ENCODE measurements at places on chromosomes 7 and 10.

GRCh38 chr7:149423449-149424110 lies 37.3 kb downstream of the ZNF777 start:
- no peak for DNase-seq

- DNase-seq, result no peak
Measured at GRCh38 chr10:33674491-33674890, 340.0 kb upstream of the NRP1 start.

GRCh38 chr10:60003651-60004523 lies 97.5 kb upstream of the CCDC6 start:
- no peak for DNase-seq

DNA sequence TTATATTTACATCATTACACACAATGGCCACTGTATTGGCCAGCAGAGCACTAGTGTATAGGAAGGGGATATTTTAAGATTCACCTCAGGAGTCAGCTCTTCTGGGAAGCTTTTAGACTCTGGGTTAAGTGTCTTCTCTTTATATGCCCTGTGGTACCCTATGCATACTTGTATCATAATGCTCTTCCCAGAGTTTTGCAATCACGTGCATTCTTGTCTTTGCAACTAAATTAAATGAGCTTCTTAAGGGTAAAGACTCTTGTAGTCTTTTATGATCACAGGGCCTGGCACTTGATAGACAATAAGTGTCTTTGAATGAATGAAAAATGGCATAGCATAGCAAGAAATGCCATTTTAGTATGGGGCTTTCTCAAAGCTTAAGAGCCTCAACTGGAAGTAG lies 35.4 kb upstream of the ARMS2 start:
- no peak for DNase-seq

DNA sequence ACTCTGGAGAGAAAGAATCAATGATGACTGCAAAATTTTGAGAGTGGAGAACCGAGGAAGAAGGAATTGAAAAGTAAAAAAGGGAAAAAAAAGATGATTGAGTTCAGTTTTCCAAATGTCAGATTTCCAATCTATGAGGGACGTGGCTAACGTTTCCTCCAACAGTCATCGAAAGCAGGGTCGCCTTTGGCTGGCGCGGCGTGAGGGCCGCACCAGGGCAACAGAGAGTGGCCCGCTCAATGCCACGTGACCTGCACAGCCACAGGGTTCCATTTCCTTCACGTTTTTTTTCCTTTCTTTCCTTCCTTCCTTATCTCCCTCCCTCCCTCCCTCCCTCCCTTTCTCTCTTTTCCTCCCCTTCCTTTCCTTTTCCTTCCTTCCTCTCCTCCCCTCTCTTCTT lies 101.9 kb downstream of the WDR37 start:
- no peak for DNase-seq

- DNase-seq, result no peak
Measured at GRCh38 chr10:95832216-95833041, 75.3 kb upstream of the CC2D2B start.

DNA sequence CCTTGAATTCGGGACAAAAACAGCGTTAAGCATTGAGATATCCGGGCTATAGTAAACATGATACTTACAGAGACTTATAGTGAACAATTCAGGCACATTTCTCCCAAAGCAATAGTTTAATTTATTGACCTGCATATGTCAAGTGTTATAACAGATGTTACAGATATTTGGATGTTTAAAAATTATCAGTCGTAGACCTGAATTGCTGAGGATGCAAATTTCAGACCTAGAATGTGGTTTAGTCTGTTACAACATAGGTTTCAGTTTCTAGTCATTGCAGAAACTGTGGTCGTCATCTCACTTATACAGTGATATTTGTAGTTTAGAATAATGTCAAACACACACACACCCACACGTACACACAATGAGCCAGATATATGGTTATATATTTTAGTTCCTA lies 85.2 kb downstream of the VTI1A start:
- peak; percentile 31 for DNase-seq

DNA sequence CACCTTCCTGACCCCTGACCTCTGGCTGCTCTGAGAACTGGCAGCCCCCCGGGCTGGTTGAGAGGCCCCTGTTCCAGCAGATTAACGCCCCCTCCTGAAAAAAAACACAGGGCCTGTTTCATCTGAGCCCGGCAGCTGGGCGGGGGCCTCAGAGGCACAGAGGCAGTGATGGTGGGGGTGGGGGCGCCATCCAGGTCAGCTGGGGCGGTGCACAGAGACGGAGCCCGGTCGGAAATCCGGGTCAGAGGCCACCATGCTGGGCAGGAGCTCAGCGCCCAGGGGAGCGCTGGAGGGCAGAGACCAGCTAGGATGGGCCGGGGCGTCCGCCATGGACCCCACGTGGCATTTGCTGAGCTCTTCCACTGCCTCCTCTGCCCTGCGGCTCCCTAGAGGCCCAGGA lies 68.0 kb downstream of the UNCX start:
- DNase-seq, result no peak

DNA sequence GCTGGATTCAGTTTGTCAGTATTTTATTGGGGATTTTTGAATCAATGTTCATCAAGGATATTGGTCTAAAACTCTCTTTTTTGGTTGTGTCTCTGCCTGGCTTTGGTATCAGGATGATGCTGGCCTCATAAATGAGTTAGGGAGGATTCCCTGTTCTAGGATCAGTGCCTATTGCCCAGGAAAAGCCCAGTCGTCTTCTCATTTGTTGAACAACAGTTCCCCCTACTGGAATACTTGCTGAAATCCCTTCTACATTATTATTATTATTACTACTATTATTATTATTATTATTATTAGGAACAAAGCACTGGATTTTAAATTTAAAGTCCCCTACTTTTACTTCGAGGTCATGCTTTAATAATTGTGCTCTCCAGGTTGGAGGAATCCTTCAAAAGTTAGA lies 528.9 kb downstream of the MAGI2 start:
- peak; percentile 41 for DNase-seq

DNA sequence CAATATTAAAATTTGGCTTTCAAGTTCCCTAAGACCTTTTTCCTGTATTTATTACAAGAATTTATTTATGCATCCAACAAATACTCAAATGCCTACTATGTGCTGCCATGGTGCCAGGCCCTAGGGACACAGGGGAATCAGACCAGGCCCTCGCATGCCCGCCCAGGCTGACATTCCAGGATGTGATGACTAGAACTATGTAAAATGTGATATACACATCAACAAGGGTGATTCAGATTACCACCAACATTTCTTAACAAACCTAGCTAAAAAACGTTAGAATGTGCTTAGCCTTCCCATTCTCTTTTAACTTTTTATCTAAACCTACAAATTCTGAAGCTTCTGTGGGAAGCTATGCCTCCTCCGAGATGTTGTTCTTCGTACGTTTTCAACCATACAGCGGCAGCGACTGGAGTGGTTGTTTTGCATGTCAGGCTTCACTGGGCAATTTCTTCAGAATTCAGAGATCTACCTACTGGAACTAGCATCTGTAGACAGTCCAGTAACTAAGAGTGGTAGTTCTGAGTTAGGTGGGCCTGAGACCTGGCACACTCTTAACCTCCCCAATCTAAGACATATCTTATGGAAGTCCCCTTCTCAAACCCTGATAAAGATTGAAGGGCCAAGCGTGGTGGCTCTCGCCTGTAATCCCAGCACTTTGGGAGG lies 22.1 kb downstream of the GNA12 start:
- DNase-seq, result no peak

GRCh38 chr7:42926204-42926603 lies 5.8 kb downstream of the PSMA2 start:
- peak; percentile 58 for DNase-seq

DNA sequence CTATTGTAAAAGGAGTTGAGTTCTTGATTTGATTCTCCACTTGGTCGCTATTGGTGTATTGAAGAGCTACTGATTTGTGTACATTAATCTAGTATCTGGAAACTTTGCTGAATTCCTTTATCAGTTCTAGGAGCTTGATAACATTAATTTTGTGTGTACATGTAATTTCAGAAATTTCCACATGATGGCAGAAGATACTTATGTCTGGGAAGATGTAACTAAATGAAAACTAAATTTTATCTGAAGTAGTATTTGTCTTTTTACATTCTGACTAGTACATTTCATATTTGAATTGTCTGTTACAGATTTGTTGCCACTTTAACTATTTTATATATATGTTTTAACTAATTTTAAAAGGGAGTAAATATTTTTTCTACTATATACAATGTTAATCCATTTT lies 27.6 kb downstream of the SDHAF3 start:
- peak; percentile 93 for DNase-seq

DNA sequence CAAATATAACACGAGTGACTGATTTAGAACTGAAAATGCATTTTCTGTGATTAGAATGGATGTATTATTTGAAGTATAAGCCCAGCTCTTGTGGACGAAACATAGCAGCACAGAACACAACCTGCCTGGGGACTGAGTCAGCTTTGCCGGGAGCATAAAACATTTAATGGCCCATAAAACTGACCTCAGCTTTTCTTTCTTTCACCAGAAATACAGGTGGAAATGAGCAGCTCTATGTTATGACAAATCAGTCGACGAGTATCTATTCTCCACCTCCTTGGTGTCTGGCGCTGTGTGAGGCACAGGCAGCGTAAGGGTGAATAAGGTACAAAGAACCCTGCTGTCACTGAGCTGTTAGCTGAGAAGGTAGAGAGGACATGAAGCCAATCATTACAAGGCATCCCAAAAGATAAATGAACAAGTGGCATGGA lies 471.6 kb upstream of the AKR1E2 start:
- DNase-seq, result no peak

- no peak for DNase-seq
Measured at GRCh38 chr7:68203251-68203650, 1206.6 kb downstream of the TYW1 start.

GRCh38 chr7:150660939-150661613 lies 24.4 kb upstream of the GIMAP2 start:
- no peak for DNase-seq

DNA sequence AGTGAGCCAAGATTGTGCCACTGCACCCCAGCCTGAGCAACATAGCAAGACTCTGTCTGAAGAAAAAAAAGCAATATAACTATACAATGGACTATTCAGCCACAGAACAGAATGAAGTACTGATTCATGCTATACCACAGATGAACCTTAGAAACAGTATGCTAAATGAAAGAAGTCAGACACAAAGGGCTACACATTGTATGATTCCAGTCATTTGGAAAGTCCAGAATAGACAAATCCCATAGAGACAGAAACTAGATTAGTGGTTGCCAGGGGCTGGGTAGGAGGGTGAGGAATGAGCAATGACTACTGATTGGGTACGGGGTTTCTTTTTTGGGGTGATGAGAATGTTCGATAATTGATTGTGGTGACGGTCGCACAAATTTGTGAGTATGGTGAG lies 9.6 kb upstream of the CFAP70 start:
- no peak for DNase-seq

DNA sequence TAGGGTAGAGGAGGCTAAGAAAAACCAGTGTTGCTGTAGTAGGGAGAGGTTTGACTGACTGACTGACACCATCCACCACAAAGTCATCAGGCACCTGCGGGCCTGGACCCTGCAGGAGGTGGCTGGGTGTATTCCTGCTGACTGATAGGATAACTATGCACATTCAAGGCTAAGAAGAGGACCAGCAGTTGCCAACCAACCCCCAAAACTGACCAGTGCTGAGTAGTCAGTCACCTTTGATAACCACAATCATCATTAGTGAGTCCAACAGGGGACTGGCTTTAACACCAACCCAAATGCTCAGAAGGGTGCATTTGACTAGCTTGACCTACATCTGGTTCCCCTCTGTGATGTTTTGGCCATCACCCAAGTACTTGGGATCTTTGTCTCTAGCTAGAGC lies 30.5 kb downstream of the PLXNA4 start:
- DNase-seq, result no peak

DNA sequence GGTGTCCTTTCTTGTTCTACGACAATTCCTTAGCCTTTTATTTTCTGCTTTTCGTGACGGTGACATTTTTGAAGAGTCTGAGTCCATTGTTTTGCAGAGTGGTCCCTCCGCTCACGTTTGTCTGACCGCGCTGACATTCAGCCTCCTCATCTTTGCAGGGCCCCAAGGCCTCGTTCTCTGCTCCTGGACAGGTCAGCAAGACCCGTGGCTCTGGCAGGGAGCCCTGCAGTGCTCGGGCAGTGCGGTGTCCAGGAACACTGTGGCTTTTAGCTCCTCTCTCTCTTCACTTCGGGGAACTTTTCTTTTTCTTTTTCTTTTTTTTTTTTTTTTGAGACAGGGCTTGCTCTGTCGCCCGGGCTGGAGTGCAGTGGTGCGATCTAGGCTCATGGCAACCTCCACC lies 142.5 kb downstream of the DNAJB6 start:
- no peak for DNase-seq

GRCh38 chr10:33237736-33238624 lies 96.5 kb downstream of the NRP1 start:
- DNase-seq, result no peak

DNA sequence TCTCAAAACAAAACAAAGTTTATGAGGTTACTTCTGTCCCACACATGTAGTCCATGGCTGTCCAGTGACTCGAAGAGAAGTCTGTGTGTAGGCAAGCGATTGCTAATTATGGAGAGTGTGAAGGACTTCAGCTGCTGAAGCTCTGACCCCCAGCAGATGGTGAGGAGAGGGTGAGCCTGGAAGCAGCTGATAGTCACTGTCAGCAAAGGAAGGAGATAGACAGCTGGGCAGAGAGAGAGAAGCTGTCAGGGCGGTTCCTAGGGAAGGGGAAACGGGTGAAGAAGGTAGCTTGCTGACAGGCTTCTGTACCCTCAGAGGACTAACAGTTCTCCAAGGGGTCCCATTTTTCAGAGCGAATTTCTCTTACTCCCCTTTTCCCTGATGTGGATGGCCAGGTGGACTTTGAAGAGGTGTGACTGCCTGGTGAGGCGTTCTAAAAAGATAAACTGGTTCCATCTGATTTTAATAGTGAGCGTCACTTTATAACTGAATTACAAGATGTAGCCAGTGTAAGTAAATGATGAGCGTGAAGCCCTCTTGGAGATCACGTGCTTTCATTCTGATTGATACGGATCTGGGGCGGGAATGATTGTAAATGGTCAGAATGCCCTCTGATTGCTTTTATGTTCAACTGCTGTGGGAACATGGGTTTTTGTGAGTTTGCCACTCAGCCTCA lies 12.1 kb downstream of the ZSCAN21 start:
- no peak for DNase-seq

DNA sequence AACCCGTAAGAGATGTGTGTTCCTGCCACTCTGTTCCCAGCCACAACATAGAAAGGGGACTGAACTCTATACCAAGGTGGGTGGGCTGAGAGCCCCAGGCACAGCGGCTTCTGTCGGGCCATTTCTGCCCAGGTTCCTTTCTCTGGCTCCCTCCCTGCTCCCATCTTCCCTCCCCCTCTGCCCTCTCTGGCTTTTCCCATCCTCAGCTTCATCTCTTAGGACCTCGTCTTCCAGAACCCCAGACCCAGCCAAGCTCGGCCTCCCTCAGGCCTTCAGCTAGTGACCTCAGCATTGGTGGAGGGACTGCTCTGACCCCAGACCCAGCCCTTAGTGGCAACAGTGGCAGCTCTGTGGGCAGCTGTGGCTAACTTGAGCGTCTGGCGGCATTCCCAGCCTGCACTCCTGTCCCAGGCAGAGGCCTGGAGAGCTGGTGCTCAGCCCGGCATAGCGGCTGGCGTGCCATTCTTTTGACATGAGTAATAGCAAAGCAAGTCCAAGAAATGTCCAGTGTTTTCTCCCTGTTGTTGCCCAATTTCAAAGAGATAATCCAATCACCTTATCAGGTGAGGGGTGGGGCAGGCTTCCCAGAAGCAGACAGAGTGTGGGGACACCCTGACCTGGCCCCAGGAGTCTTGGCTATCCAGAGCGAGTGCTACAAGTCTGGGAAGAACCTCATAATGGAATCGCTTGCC lies 15.9 kb downstream of the PTPRE start:
- no peak for DNase-seq
